NAMALWA (cell line): ENCODE measurements at places on chromosomes 16 and 17.

DNA sequence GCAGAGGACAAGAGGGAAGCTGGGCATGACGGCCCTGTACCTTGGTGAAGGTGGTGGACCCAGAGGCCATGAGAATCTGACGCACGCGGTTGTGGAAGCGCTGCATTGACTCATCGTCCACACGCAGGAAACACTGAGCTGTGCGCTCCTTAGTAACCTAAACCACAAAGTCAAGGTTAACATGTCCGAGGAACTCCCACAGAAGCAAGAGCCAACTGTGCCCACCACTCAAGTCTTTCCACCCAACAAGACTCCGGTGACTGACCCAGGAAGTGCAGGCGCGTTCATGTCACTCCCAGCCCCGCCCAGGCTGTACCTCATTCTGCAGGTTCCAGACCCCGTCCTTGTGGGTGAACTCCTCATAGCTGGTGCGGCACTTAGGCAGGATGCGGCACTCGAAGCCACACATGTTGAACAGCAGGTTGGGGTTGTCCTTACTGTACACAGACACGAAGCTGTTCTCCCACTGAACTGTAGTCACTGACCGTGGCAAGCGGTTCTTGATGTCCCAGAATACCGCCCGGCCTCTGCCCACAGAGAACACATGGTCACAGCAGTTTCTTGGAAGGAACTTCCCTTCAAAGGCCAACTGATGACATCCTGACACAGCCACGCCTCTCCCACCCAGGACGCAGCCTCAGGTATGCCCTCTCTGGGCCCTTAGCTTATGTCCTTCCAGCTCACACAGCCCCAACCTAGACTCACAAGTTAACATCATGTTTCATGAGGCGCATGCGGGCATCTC is 11.5 kb downstream of the PRPF8 start:
- no peak for DNase-seq

- peak; percentile 36 for DNase-seq
Measured at GRCh38 chr17:49190932-49191331, 19.4 kb downstream of the GNGT2 start.

DNA sequence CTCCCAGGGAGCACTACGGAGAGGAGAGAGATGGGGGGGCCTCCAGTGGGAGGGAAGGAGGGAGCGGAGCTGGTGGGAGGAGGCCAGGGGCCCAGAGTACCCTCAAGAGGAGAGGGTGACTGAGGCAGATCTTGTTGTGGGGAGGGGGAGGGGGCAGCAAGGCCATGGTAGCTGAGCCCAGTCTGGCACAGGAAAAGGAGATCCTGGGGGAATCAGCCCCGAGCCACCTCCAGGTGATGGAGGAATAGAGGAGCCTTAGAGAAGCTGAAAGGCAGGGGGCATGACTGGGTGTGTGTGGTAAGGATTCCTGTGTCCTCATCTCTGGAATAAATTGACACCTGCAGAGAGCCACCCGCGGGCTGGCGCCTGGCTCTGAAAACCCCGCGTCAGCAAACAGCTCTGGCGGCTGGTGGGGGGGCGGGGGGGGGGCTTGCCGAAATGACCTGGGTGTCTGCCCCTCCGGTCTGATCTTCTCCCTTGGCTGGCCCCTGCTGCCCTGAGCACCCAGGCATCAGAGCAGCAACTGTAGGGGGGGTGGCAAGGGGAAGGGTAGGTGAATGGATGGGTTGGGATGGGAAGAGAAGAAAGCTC is 1.3 kb upstream of the NLGN2 start:
- no peak for DNase-seq

DNA sequence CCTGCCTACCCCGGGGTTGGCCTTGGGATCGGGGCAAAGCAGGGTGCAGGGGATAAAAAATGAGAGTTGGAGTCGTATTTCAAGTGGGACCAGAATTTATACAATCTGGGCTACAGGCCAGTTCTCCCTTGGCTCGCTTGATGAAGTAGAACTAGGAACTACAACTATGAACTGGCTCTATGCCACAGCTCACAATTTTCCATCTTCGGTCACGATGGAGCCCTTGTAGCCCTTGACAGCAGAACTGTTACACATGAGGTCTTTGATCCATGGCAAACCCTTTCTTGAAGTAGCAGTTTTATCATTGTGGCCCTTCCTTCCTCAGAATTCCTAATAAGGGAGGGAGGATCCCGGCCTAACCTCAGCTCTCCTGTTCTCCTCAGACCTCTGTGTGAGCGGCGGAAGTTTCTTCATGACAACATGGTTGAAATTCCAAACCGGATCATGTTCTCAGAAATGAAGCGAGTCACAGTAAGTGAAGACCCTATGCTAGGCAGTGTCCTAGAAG is 17.1 kb downstream of the LIG3 start:
- DNase-seq = no peak

- DNase-seq = no peak
Measured at GRCh38 chr17:77328823-77329740, 188.3 kb downstream of the SEC14L1 start.

GRCh38 chr16:1639282-1639681 is 27.1 kb downstream of the CRAMP1 start:
- peak; percentile 23 for DNase-seq

DNA sequence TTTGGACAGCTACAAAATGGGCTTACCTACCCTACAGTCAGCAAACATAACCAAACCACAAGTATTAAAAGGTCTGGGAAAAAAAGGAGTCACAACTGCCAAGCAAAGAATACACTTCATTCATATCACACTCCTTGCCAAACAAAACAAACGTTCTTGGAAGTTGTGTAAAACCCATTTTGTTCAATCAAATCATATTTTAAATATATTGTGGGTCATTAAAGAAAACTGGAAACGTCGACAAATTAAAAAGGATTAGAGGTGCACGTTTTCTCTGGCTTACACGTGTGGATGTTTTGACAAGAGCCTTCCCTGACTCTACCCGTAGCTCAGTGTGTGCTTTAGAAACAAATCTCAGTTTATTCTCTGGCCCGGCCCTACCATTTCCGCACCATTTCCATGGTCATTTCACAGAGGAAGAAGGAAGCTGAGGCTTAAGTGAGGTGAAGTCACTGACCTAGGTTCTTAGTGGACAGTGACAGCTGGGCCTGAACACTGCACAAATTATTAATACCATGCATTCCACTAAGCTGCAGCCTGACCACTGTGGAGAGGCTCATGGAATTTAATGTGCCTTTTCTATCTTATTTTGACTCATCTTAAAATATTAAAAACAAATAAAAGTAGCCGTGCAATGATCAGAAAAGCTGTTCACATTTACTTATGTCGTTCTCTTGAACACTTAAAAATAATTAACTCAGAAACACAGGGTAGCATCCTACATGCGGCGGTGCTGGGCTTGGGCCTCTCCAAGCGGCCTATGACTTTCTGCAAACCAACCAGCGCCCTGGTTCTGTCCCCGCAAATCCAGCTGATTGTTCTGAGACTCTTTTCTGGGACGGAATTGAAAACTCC is 968 bp downstream of the CEP112 start:
- peak; percentile 16 for DNase-seq

GRCh38 chr17:29149431-29150064 is 30.6 kb downstream of the MYO18A start:
- DNase-seq = peak; percentile 69

GRCh38 chr16:2159175-2159838 is 3.7 kb downstream of the TRAF7 start:
- DNase-seq = no peak

DNA sequence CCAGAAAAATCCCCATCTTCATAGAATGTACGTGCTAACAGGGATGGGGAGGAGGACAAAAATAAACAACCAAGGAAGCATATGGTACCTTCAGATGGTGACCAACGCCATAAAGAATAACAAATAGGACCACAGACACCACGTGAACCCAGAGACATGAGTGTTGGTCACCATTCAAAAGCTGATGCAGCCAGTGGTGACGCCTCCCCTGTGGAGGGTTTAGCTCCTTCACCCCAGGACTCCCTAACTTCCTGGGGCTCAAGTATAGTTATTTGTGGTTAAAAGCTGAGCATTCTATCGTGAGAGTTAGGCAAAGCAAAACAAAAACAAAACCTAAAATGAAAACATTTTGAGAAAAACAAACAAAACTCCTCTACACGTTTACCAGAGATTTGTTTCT is 184.7 kb downstream of the SOX9 start:
- DNase-seq = no peak

- DNase-seq = no peak
Measured at GRCh38 chr16:7419441-7419840, 86.8 kb downstream of the RBFOX1 start.

- no peak for DNase-seq
Measured at GRCh38 chr17:75087558-75088453, at the start of gene SLC16A5. Gene SLC16A5, plus strand, starts transcription at chr17:75087954. Its CDS starts 5,683 bp downstream, at chr17:75093637.

DNA sequence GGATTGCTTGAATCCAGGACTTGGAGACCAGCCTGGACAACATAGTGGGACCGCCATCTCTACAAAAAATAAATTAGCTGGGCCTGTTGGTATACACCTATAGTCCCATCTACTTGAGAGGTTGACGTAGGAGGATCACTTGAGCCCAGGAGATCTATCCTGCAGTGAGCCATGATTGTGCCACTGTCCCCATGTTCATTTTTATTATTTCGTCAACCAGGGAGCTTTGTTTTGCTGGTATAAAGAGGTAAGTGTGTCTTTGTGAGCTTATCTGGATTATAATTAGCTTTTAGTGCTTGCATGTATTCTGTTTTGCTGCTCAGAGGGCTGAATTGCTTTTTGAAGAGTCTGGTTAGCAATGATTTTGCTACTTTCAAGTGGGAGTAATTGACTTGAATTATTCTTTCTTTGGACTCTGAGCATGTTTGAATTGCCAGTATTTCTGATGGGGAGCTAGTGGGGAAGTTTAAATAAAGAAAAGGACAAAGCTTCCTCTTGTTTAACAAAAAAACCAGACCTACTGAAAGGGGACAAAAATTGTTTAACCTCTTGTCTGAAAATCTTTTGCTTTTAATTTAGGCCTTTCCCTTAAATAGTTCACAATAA is 31.6 kb upstream of the BCAS3 start:
- no peak for DNase-seq

GRCh38 chr17:13538841-13539411 is 62.8 kb downstream of the HS3ST3A1 start:
- no peak for DNase-seq

- DNase-seq = no peak
Measured at GRCh38 chr16:70766176-70766575, 34.8 kb downstream of the VAC14 start.

DNA sequence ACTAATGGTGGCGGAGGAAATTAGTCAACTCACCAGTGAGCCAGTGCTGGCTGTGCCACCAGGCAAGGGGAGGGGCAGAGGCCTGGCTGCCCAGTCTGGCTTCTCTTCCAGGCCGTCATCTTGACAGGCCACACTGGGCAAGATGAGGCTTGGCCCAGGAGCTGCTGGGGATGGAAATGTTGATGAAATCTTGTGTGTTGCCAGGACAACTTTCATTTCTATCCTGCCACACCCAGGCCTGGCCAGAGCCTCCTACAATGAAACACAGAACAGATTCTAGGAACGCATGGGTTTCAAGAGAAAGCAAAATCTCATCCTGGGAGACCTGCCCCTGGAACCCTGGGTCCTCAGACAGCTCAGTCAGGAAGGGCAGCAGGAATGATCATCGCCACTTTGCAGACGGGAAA is 9.3 kb downstream of the HEXIM2 start:
- DNase-seq = no peak

GRCh38 chr17:76478097-76478496 is 10.7 kb downstream of the AANAT start:
- DNase-seq = no peak
